ENCODE measurements at places on chromosomes 6 and 20. TPM values are rescaled to one million over a fixed set of nuclear protein-coding genes. Genes with fewer than 3 reads are reported as not detected.
A peak's percentile ranks its signal among the peaks of the same experiment; 100 is the strongest.

GRCh38 chr20:38804682-38805501, 605 bp upstream of the PPP1R16B start:
- no peak for DNase-seq

DNA sequence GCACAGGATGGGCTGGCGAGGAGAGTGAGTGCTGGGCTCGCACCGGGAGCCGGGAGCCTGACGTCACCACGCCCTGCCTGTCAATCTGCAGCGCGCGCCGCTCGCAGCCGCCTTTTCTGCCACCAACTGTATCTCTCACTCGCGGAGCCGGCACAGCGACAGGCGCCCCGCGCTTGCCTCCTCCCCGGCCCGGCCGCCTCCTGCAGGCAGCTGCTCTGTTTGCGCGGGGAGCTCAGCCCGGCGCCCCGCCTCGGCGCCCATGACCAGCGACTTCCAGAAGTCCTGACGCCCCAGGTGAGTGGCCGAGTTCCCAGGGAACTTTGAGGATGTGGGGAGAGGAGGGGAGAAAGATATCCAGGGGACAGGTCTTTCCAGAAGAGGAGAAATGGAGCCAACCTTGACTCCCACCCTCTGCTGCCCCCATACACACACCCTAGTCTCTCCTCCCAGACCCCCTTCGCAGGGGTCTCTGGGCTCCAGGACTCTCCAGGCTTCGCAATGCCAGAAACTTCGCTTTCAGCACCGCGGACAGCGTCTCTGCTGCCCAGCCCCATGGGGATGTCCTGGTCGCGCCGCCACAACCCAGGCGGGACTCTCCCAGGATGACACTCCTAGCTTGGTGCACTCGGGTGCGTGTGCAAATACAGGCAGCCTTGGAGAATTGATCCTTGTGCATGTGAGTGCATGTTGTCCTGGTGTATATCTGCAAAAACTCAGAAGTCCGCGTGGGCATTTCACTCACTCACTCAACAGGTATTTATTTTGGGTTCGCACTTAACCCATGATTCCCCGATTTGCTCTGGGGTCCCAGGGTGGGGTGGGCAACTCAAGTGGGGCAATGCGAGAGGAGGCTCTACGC, at the start of gene GPR6:
GPR6 (plus strand) TSS at position 138 of the 859 bp plus-strand sequence. CDS start 802 bp downstream, outside the sequence.
- peak; percentile 52 for DNase-seq

DNA sequence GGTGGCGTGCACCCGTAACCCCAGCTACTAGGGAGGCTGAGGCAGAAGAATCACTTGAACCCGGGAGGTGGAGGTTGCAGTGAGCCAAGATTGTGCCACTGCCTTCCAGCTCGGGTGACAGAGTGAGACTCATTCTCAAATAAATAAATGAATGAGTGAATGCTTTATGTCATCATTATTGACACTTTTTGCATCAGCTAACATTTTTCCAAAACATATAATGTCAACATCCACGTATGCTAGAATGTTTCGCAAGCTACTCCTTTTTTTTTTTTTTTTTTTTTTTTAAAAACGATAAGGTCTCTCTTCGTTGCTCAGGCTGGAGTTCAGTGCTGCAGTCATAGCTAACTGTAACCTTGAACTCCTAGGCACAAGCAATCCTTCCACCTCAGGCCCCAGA, 72.2 kb downstream of the SENP6 start:
- peak; percentile 46 for DNase-seq

GRCh38 chr6:165090242-165090641, 219.2 kb downstream of the C6orf118 start:
- no peak for DNase-seq

DNA sequence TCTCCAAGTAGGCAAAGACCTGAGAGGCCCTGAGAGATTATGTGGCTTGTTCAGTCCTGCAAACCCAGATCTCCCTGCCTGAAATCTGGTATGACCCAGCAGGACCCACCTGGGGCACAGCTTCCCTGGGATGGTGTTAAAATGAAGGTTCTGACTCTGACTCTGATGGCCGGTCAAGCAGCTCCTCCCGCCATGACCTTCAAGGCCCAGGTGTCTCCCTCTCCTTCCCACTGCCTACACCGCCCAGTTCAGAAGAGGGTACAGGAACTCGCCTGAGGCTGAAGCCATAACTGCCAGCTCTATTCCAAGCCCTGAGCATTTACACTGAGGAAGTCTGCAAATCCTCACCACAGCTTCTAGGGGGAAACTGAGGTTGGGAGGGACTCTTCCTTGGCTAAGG, 5.9 kb upstream of the CST7 start:
- DNase-seq: no peak

DNA sequence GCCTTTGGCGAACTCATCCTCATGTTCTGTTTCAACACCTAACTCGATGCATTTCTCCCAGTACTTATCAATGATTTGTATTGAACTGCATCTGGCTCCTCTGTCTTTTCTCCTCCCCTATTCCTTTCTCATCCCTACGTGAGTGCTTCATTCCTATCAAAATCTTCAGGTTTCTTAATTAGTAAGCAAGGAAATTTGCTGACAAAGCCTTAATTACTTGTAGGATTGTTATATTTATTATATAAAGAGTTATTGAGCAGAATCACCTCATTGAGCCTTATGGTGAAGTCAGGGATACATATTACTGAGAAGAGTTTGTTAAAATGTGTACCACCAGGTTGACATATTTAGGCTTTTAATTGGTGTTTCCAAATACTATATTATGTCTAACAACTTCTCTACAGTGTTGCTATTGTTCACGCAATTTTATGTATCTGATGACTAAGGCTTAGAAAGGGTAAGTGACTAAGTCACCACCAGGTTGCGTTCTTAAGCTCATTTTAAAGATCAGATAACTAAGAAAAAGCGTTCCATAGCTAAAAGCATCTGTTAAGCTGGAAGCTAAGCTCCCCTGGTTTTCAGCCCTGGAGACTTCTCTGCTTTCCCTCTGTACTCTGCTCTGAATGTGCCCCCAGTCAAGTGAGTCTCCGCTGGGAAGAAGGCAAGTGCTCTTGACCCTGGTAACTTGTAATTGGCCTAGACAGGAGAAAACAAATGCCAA, 18.9 kb downstream of the SCGN start:
- DNase-seq: no peak

GRCh38 chr6:128303870-128304269, 216.5 kb downstream of the PTPRK start:
- DNase-seq: no peak

GRCh38 chr6:10363911-10364310, 51.0 kb downstream of the TFAP2A start:
- DNase-seq: no peak

- DNase-seq: no peak
Observed at GRCh38 chr6:143301188-143301587, 149.3 kb downstream of the ADAT2 start.

DNA sequence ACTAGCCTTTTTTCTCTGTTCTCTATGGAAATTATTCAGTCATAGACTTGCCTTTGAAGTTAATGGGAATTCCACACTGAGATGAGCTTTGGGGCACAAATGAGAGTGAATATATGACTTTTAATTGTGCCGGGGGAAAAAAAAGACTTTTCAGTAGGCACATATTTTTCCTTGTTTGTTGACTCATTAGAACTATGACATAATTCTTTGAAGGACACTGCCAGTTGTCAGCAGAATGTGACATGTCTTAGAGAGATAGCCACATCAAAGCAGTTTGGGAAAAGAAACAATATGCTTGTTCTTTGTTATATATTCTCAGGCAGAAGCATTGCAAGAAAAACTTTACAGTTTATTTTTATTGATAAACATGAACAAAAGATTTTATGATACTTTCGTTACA, 138.3 kb downstream of the COL9A1 start:
- no peak for DNase-seq

- peak; percentile 44 for DNase-seq
Observed at GRCh38 chr6:37607944-37608343, 89.7 kb downstream of the MDGA1 start.

- DNase-seq: peak; percentile 56
Observed at GRCh38 chr6:45845567-45845966, 170.1 kb downstream of the CLIC5 start.

DNA sequence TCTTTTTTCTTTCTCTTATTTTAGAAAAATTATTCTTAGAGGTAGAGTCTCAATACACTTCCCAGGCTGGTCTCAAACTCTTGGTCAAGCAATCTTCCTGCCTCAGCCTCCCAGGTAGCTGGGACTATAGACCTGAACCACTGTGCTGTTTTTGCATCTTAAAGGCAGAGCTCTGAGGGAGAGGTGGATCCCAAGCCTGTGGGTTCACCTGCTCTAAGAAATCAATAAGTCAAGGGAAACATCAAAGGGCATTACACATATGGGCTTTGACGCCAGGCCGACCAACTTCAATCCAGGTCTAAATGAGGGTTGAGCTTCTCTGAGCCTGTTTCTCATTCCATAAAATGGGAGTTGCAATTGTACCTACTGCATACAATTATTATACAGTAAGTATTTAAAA, 223.9 kb downstream of the LY86 start:
- DNase-seq: no peak

- no peak for DNase-seq
Observed at GRCh38 chr6:161024364-161024920, 32.9 kb downstream of the MAP3K4 start.

DNA sequence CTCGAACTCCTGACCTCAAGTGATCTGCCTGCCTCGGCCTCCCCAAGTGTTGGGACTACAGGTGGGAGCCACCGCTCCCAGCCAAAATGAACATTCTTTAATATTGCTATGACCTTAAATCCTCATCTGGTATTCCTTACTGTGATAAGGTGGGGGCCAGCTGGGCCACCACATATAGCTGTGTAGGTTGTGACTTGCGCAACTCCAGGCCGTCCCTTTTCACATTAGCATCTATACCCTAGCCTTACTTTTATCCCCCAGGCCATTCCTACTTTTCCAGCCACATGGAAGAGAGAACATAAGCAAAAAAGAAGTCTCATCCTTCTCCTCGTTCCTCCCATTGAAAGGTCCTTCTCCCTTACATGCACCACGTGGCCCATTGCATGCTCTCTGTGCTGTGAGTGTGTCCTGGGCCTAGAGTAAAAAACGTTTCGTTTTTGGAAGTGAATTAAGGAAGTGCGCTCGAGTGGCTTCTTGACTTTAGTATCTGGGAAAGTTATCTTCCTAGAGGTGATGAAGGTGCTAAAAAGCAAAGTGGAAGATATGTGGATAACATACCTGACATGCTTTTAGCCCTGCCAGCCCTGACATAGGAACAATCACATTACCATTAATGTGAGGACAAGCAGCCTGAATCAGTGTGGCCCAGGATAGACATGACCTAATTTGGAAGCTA, 56.8 kb upstream of the KIF13A start:
- DNase-seq: no peak

DNA sequence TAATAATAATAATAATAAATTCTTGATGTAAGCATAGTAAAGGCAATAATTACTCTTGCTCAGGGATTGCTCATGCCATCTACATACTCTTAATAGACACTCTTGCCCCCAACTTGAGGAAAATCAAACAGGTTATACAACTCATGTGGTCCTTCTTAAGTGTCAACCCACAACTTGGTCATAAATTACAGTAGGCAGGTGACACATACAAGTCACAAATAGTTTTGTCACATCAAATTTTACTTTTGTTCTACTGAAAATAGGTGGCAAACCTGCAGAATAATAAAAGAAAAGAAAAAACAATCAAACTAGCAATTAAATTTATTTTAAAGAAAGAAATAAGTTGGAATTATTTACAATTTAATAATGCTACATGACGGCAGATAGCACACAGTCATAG, 1.6 kb downstream of the ME1 start:
- DNase-seq: no peak

DNA sequence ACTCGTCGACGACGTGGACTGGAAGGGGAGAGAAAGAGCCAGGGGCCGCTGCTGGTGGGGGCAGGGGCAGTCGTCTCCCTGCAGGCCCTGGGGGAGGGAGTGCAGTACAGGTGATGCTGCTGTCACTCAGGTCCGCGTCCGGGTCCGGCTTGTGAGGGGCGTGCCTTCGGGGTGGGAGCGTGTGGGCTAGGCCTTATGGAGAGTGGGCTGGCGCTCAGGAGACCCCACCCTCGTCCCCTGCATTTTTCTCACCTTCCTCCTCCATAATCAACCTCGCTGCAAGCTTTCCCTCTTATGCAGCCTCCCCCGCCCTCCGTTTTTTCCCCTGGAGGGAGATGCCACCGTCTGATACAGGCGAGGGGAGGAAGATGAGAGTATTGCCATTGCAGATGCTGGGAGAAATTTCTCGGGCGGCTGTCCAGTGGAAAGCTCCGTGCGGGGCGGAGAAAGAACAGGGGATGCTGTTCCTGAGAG, 632 bp downstream of the PCMT1 start:
- peak; percentile 65 for DNase-seq

GRCh38 chr20:41094353-41095055, 42.8 kb upstream of the PLCG1 start:
- DNase-seq: peak; percentile 39

DNA sequence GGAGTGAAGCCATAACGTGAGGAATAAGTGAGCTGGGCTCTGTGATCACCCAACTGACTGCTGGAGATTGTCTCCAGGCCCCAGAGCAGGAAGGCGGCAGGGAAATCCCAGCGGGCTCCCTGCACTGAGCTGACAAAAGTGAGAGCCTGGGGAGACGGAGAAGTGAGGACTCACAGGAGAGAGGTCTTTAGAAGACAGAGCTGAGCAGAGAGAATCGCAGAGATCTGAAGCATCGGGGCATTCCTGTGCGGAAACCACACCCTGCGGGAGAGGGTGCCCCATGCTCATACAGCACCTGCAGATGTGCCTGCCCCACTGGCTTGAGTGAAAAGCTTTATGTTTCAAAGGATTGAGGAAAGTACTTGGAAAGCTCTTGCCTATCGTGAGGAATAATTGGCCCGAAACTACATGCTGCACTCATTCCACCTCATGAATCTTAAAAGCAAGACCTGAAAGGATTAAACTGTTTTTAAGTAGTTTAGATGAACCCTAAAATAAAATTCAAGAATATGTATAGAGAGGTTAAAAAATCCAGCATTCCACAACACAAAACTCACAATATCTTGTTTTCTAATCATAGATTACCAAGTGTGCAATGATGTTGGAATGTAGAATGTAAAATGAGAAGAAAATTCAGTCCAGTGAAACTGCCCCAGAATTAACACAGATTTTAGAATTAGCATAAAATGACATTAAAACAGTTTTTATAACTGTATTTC, 17.7 kb upstream of the THBS2 start:
- peak; percentile 22 for DNase-seq

KCNK5 gene
- under 0.01 TPM for total RNA-seq

OPRM1 gene
- not detected for total RNA-seq

UBE2V1 gene
- total RNA-seq: 31.7 TPM

MAN1A1 gene
- total RNA-seq: 120 TPM

ITPR3 gene
- 43.4 TPM for total RNA-seq

RAD21L1 gene
- total RNA-seq: not detected

CYP39A1 gene
- total RNA-seq: 3.8 TPM

Measured in fibroblast of lung (primary cell).